OCI-M1 (cell line): ENCODE measurements at places on chromosomes 11 and 22.

- no peak for DNase-seq
These were observed 533.6 kb upstream of the API5 start for GRCh38 chr11:42778193-42778592.

DNA sequence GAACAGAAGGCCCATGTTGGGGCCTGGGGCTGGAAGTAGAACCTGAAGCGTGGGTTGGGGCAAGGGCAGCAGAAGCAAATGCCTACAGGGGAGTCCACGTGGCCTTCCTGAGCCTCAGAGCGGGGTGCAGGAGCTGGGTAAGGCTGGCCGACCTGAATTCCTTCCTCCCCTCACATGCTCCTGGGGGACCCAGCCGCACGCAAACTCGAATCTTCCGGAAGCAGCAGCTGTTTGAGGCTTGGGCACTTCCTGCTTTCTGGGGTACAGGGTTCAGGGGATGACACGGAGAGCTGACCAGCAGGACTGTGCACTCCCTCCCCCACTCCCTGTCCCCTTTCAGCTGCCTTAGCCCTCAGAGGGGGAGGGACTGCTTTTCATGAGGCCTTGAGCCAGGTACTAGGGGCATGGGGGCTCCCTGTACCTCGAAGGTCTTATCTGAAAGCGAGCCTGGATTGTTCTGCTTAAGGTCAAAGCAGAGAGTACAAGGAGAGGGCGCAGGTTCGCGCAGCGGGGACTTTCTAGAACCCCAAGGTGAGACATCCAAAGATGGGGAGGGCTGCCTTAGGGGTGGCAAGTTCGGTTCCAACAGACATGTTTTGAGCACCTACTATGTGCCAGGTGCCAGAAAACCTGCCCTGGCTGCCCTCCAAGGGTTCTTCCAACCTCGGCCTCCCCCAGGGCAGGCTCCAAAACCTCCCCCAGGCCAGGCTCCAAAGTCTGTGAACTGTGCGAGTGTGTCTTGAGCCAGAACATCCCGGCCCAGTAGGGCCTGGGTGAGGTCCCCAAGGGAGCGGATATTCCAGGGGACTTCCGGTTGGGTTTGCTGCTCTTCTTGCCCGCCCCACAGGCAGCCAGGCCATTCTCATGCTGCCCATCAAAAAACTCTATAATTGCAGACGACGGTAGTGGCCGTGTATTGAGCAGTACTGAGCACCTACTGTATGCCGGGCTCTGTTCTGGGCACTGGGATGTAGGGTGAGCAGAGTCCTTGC lies 1.7 kb downstream of the NCF4 start:
- DNase-seq: no peak

DNA sequence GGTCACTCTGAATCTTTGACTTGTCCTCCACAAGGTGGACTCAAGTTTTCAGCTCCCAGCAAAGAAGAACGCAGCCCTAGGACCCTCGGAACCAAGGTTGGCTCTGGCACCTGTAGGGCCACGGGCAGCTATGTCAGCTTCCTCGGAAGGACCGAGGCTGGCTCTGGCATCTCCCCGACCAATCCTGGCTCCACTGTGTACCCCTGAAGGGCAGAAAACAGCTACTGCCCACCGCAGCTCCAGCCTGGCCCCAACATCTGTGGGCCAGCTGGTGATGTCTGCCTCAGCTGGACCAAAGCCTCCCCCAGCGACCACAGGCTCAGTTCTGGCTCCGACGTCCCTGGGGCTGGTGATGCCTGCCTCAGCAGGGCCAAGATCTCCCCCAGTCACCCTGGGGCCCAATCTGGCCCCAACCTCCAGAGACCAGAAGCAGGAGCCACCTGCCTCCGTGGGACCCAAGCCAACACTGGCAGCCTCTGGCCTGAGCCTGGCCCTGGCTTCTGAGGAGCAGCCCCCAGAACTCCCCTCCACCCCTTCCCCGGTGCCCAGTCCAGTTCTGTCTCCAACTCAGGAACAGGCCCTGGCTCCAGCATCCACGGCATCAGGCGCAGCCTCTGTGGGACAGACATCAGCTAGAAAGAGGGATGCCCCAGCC lies 2.2 kb downstream of the INPP5J start:
- no peak for DNase-seq

- no peak for DNase-seq
These were observed 2.3 kb upstream of the SMPD1 start for GRCh38 chr11:6387811-6388599.

- no peak for DNase-seq
These were observed 4.5 kb downstream of the POLDIP3 start for GRCh38 chr22:42610186-42610585.

GRCh38 chr11:109641549-109641948 lies 219.6 kb downstream of the C11orf87 start:
- peak; percentile 33 for DNase-seq

GRCh38 chr11:83695046-83695445 lies 408.9 kb upstream of the CCDC90B start:
- no peak for DNase-seq

- no peak for DNase-seq
These were observed 966 bp upstream of the CASP12 start for GRCh38 chr11:104899226-104899625.

- DNase-seq: no peak
These were observed 76.1 kb upstream of the UCP3 start for GRCh38 chr11:74084796-74085541.

- peak; percentile 85 for DNase-seq
These were observed 864 bp upstream of the EHBP1L1 start for GRCh38 chr11:65574811-65575567.

GRCh38 chr11:64592656-64593055 lies 1.6 kb downstream of the SLC22A12 start:
- no peak for DNase-seq

- no peak for DNase-seq
These were observed 379.5 kb downstream of the ETS1 start for GRCh38 chr11:128207861-128208321.

DNA sequence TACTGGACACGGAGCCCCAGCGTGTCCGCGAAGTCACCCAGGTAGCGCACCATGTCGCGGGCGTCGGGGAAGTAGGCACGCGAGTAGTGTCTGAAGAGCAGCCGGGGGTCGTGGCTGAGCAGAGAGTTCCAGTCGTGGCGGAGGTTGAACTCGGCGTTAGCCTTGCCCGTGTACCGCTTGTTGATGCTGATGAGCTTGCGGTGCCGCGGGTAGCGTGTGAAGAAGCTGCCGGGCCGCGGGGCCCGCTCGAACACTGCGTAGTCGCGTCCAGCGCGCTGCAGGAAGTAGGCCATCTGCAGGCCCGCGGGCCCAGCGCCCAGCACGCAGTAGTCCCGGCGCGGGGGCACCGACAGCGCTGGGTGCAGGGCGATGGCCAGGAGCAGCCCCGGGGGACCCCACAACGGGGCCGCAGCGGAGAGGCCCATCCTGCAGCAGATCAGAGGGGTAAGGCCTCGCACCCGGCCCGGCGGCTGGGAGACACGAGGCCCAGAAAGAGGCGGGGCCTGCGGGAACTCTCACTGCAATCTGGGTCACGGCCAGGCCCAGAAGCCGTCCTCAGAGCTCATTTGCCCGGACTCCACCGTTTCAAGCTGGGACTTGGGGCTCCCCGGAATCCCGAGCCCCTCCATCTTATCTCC lies 723 bp downstream of the FOXRED2 start:
- no peak for DNase-seq

DNA sequence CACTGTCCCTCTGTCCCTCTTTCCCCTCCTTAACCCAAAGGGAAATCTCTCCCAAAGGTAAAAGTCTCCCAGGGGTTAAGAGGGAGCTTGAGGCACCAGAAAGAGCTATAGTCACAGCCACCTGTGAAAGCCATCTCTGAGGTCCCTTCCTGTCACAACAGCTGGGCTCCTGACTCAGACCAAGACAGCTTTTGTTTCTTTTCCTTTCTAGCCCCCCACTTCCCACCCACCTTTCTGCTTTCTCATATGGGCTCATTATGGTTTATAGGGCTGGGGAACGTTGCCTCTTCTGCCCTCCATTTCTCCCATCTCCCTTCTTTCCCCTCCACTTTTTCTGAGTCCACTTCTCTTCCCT lies 19.1 kb downstream of the MIF start:
- DNase-seq: no peak

- DNase-seq: no peak
These were observed 3.0 kb downstream of the MLC1 start for GRCh38 chr22:50082197-50082715.

GRCh38 chr11:11534981-11535380 lies 86.8 kb downstream of the GALNT18 start:
- no peak for DNase-seq

GRCh38 chr22:42430528-42431125 lies 1.6 kb downstream of the NFAM1 start:
- DNase-seq: no peak

DNA sequence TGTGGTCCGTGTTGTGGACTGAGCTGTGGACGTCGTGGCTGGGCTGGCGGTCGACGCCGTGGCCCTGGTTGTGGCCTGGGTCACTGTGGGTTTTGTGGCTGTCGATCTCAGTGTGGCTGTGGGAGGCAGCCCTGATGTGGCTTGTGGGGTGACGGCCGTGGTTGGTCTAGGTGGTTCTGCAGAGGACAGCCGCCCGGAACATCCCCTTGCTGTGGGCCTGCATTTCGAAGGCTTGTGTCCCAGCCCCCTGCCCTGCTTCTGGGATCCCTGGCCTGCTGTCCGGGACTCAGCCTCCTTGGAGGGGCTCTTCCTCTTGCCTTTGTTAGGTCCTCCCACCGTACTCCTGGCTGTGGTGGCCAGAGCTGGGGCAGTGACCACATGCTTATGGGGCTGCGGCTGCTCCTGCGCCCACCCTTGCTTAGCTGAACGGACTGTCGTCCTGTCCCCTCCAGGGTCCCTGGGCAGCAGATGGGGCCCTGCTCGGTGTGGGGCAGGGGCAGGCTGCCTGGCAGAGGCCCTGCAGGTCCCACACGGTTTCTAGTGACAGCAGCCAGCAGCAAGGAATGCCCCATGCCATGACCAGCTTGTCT lies 17.1 kb downstream of the MUC6 start:
- DNase-seq: no peak

DNA sequence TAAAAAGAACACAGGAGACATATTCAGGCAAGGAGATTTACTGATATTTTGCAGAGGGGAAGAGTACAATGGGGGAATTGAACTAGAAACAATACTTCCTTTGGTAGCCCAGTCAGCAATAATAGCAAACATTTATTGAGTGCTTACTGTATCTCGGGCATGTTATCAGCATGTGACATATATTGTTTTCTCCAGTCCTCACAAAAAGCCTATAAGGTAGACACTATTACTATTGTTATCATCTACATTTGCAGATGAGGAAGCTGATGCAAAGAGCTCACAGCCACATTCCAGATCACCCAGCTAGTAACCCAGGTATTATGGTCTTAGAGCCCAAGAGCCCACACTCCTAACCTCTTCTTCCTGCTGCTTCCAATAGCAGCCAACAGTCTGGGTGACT lies 27.9 kb downstream of the NAV2 start:
- DNase-seq: no peak

DNA sequence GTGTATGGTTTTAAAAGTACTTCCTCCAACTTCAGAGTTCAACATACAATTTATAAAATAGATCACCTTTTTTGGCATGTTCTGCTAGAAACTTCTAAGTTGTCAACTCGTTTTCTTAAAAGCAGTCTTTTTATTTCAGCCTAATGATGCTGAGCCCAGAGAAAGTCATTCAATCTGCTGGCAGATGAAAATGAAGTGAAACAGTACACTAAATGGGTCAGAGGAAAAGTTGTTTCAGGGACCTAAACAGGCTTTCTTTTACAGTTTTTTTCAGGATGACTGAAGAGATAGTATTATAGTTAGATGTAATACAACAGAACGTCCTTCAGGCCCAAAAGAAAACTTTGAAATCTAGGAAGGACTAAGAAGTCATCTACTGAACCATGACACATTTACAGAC lies 842.7 kb upstream of the CCDC90B start:
- no peak for DNase-seq

- no peak for DNase-seq
These were observed 4.5 kb upstream of the SMARCB1 start for GRCh38 chr22:23782252-23782651.

- no peak for DNase-seq
These were observed 5.3 kb upstream of the MALAT1 start for GRCh38 chr11:65493367-65494176.

DNA sequence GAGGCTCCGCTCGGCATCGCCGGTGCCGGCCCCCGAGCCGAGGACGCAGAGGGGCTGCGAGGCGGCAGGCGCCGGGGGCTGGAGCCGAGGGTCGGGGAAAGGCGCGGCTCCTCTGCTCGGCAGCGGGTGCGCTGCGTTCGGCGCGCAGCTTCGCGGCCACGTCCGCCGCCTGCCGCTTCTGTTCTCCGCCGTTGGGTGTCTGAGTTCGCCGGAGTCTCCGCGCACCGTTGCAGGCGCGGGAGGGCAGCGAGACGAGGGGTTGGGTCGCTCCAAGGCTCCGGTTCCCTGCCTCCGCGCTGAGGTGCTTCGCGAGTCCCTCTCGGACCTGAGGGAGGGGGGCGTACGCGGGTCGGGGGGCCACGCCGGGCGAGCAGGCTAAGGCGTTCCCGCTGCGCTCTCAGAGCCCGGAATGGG lies 347 bp downstream of the MN1 start:
- peak; percentile 15 for DNase-seq

- DNase-seq: no peak
These were observed 129.1 kb upstream of the NCAM1 start for GRCh38 chr11:112831969-112832766.

DNA sequence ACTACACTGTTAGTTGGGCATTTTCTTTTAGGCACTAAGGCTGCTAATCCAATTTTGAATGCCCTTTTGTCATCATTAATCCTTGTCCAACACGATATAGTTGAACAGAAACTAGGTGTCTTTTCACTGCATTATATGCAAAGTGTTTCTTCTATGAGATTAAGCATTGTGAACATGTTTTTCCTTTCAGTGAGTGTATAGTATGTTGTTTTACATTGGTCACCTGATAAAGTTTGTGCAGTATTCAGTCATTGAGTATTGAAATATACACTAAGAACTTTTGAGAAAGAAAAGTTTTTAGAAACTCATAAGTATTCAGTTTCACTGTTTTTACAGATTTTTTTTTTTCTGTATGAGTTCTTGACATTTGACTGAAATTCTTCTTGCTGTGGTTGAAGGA lies 59.0 kb downstream of the ZC3H12C start:
- no peak for DNase-seq

DNA sequence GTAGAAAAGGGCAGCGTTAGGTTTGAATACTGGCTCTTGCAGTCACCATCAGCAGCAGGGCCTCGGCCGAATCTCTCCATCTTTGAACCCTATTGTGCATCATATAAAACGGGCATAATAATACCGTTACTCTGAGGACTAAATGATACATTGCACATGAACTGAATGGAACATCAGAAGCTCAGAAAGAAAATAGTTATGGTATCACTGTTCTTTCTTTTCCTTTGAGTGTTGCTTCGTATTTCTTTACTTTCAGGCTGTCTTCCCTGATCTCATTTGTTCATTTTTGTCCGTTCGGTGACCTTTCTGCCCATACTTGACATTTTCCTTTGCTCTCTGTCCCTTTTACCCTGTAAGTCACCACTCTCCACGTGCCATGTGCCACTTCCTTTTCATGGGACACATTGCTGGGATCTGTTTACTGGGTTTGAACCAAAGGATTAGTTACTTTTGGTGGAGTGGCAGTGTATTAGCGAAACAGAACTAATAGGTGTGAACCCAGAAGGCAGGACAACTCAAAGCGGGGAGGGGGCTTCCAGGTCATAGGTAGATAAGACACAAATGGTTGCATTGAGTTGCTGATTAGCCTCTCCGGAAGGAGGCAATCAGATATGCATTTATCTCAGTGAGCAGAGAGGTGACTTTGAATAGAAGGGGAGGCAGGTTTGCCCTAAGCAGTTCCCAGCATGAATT lies 717 bp upstream of the ZNF202 start:
- peak; percentile 79 for DNase-seq

GRCh38 chr11:133082841-133083488 lies 449.3 kb downstream of the OPCML start:
- peak; percentile 87 for DNase-seq

GRCh38 chr11:72793076-72793424 lies 797 bp downstream of the STARD10 start:
- no peak for DNase-seq

GRCh38 chr11:2269601-2270321 lies 627 bp downstream of the ASCL2 start:
- DNase-seq: no peak
